ENCODE measurements at places on chromosomes 11 and 22.

DNA sequence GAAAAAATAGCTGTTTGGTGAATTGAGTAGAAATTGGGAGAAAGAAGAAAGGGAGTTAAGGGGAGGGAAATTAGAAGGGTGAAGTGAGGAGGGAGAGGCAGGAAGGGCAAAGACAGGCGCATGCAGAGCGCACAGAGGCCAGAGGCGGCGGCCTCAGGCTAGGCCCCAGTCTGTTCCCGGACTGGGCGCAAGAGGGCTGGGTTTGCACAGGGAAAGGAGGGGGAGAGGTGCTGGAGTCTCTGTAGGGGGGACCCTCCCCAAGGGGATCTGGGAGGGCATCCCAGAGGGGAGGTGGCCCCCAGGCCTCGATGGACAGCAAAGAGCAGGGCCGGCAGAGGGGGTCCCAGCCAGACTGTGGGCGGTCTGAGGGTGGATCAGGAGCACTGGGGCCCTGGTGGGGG lies 1.3 kb upstream of the FLRT1 start:
- no peak for DNase-seq

DNA sequence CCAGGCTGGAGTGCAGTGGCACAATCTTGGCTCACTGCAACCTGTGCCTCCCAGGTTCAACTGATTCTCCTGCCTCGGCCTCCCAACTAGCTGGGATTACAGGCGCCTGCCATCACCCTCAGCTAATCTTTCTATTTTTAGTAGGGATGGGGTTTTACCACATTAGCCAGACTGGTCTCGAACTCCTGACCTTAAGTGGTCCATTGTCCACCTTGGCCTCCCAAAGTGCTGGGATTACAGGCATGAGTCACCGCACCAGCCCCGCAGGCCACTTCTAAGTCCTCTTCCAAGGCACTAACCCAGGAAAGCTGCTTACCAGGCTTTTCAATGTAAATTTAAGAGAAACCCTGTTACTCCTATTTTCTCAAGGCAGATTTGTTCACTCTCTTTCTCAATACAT lies 50.4 kb downstream of the DENND5A start:
- DNase-seq: no peak

DNA sequence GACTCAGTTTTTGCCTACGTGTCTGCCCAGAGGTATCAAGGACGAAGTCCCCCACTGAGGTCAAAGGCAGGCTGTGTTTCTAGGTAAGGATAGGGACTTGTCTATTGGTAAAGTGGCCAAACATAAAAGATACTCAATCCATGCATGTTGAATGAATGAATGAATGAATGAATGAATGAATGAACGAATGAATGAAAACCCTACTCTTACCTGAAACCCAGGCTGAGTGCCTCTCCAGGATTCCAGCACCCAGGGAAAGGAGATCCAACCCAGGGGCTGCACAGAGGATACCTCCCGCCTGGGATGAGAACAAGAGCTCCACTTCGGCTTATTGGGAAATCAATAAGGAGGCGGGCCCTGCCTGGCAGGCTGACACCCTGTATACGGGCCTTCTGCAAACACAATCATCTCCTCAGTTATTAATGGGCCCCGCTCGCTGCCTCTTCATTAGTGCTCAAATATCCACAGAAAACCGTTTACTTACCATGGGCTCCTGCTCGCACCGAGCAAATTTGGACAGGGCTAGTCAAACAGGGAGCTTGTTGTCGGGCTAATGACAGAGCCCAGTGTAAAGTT lies 177.4 kb downstream of the BUD13 start:
- no peak for DNase-seq

DNA sequence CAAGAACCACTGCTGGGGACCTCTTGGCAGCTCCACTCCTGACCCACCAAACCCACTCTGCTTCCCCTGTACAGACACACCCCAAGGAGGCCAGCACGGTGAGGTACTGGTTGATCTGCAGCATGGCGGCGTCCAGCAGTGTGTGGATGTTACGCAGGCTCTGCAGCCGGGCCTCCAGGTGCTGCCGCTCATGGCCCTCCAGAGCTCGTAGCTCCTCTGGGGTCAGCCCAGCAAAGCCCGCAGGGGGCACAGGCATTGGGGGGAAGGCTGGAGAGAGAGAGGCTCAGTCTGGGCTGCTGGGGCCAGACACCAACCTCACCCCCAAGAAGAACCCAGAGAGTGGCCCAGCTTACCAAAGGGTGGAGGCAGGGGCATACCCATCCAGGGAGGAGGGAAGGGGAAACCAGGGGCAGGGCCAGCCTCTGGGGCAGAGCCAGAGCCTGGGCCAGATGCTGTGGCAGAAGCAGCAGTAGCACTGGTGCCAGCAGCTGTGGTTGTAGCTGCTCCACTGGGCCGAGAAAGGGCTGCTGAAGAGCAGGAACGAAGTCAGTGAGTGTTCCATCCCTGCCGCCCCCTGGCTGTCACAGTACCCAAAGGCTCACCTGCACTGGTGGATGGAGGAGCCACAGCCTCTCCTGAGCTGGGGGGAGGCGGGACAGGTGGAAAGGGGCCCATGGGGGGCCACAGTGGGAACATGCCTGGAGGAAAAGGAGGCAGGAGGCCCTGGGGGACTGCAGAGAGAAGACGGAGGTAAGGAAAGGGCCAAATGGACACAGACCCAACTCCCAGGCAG lies 4.5 kb downstream of the SYVN1 start:
- DNase-seq: no peak
